Activated T-helper 1 cell treated with Interleukin-2 at 50 U/mL for 16 hours (primary cell): ENCODE measurements at places on chromosomes 16 and 17.
A peak's percentile ranks its signal among the peaks of the same experiment; 100 is the strongest.

DNA sequence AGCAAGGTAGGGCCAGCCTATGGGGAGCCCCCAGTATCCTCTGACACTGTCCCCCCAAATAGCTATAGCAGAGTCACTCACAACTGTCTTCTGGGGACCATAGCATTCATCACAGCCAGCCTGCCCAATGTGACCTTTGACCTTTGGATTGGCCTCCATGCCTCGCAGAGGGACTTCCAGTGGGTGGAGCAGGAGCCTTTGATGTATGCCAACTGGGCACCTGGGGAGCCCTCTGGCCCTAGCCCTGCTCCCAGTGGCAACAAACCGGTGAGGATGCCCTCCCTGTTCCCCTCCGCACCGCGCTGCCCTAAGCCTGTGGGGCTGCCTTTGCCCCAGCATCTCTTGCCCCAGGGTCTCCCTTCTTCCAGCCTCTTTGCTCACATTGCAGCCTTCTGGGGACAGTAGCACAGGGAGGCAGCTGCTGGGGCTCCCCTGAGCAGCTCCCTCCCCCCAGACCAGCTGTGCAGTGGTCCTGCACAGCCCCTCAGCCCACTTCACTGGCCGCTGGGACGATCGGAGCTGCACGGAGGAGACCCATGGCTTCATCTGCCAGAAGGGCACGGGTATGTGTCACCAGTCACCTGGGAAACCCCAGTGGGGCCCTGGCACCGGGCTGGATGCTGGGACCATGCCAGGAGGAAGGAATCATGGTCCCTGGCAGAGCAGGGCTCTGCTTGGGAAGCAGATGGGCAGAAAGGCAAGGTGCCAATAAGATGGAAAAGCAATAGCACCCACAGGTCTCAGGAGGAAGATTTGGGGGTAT is 61.1 kb downstream of the MRC2 start:
- no peak for DNase-seq

- no peak for DNase-seq
These were observed 2.3 kb downstream of the C16orf54 start for GRCh38 chr16:29743475-29743826.

- no peak for DNase-seq
These were observed 13.1 kb upstream of the BRD7 start for GRCh38 chr16:50381679-50382440.

- no peak for DNase-seq
These were observed 17.7 kb downstream of the CDIP1 start for GRCh38 chr16:4520913-4521312.

DNA sequence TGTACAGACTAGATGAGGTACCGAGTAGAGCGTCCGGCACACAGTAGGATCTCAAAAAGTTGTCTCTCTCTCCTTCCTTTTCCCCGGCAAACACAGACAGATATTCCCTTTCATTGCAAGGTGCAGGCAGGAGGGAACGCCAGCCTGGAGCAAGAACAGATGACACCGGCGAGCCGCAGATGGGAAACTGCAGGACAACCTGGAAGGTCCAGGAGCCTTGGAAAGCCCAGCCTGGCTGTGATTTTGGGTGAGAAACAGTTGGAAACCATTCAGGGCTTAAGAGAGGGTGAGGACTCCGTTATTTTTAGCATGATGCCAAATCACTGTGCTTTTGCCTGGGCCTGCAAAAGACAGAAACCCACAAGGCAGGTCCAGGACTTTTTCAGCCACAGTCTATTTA is 7.3 kb downstream of the CDH11 start:
- no peak for DNase-seq

DNA sequence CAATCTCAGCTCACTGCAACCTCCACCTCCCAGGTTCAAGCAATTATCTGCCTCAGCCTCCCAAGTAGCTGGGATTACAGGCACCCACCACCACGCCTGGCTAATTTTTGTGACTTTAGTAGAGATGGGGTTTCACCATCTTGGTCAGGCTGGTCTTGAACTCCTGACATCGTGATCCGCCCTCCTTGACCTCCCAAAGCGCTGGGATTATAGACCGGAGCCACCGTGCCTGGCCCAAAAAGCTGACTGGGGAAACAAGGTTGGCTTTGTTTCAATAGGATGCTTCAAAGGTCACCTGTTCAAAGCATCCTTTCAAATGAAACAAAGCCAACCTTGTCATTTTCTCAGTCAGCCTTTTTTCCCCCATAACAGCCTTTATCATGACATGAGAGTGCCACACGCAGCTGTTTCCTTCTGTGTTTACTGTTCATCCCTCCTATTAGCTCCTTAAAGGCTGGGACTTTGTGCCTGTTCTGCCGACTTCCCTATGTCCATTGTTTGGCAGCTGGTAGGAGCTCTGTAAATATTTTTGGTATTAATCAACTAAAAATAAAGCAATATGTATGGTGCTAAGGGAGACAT is 51.1 kb downstream of the ADAMTS18 start:
- DNase-seq, result no peak

GRCh38 chr17:76199469-76199868 is 40.8 kb downstream of the RNF157 start:
- DNase-seq, result peak; percentile 52

GRCh38 chr16:71794943-71795342 is 13.7 kb downstream of the AP1G1 start:
- no peak for DNase-seq

GRCh38 chr16:86217001-86217890 is 293.1 kb upstream of the FOXF1 start:
- no peak for DNase-seq

DNA sequence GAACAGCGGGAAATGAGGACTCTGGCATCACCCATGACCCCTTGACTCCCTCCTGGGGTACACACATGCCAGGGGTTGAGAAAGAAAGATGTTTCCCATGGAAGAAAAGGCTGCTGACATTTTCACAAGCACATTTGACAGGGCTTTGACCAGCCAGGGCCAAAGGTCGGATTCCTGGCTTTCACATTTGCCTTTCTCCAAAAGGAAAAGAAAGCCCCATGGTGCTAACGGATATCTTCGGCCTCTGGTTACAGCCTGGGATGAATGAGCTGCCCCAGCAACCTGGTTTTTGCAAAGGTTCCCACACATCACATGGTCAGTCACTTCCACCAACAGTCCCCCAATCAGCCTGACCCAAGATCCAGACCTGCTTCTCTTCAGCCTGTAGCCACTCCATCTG is 478.2 kb upstream of the CDH11 start:
- no peak for DNase-seq

DNA sequence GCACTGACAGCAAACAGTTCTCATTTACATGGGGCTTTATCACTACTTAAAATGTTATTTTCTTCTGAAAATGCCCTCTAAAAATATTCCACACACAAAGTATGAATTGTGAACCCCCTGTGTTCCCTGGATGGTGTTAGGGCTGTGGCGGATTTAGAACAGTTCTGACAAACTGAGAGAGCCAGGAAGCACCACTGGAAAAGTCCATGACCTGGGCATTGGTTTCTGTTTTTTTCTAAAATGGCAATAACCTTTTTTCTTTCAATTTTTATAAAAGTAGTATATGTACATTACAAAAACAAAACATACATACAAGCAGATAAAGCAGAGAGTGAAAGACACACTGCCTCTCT is 21.0 kb upstream of the ERN1 start:
- no peak for DNase-seq

GRCh38 chr17:58556833-58557250 is 42.4 kb upstream of the MTMR4 start:
- no peak for DNase-seq

GRCh38 chr17:51270636-51271035 is 10.3 kb downstream of the UTP18 start:
- no peak for DNase-seq

GRCh38 chr16:67170949-67171649 is 761 bp downstream of the NOL3 start:
- no peak for DNase-seq

DNA sequence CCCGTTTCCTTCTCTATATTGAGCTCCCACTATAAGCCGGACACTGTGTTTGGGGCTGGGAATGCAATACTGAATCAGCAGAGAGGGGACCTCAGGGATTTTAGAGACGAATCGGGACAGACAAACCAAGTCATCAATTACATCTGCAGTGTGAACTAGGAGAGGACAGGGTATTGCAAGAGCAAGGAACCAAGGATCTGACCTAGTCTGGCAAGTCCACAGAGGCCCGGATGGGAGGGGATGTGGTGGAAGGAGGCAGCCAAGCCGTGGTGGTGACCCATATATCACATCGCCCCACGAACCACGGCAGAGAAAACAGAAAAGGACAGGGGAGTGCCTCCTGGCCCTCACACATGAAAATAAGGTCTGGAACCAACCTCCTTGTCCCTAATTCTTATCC is 28.1 kb upstream of the NXPH3 start:
- no peak for DNase-seq

- no peak for DNase-seq
These were observed 11.3 kb upstream of the USP31 start for GRCh38 chr16:23160574-23160973.

DNA sequence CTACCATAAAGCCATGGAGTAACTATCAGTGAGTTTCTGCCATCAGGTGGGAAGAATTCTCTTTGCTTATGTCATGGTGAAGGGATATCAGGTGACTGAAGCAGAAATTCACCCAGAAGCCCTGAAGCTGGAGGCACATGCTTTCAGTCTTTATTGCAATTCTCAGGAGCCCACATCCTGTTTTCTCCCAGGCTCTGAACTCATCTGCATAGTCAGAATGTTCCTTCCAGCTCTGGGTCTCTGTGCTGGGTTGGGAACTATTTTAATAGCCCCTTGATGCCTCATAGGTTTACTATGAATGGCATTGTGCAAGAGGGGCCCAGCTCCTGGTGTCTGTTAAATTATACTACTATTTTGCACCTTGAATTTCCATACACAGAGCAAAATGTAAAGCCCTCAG is 198.4 kb upstream of the SOX9 start:
- DNase-seq, result no peak

DNA sequence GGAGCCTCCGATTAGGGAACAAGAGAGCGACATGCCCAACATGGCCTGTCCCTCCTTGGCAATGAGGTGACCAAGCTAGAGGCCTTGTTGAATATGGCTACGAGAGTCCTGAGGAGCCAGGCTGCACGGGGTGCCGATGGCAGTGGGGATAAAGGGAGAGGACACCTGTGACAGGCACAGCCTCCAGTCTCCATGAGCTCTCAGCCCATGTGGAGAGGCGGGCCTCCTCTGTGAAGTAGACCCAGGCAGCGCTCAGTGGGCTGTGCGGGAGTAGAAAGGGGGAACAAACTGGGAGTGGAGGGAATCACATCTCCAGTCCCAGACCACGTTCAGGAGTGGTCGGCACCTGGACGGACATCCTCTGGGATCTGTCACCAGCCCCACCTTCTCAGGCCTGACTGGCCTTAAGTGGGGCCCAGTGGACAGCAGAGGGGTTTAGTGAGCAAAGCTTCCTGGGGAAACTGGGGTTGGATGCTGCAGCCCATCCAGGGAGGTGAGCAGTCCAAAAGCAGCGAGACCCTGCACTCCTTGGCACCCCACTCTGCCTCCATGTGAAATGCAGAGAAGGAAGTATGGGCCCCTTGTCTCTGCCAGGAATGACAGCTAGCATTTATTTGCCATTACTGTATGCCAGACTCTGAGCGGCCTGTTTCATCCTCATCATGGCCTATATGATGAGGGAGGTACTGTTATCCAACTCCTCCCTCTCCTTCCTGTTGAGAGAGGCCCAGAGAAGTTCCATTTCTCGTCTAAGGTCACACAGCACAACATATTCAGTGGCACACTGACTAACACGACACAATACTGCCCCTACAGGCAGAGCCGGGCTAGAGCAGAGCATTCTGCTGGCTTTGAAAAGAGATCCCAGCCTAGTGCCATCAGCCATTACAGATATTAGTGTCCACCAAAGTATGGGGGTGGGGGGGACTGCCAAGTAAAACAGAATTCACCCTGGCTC is 4.5 kb upstream of the TMEM92 start:
- DNase-seq, result peak; percentile 22

DNA sequence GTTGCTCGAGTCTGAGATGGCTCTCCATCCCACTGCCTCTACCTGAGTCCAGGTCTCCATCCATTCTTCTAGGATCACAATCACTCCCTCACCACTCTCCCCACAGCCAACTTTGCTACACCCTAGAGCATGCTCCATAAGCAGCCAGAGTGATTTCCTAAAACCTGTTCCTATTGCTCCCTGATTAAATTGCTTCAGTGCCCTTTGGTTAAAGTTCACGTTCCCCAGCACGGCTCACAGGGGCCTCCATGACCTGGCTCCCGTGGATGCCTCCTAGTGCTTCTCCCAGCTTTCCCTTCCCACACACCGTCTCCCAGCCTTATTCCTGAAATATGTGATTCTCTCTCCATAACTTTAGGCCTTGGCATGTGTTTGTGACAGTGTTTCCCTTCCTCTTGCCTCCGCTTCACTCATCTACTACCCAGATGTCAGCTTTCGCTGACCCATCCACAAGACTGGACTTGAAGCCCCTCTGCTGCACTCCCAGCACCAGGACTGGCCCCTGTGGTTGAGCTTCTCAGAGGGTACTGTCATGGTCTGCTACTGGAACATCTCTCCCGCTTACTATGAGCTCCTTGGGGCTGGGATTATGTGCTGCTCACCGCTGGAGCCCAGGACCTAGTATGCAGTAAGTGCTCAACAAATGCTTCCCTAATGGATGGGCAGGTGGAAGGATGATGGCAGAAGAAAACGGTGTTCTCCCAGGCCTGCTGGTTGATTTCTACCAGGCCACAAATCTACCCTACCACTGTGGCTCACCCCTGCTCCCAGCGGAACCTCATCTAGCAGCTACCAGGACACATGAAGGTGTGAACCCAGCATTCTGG is 17.9 kb downstream of the MYO18A start:
- no peak for DNase-seq

GRCh38 chr17:13002761-13003453 is 14.9 kb downstream of the ELAC2 start:
- peak; percentile 5 for DNase-seq

- no peak for DNase-seq
These were observed 8.9 kb downstream of the RNF166 start for GRCh38 chr16:88697116-88697830.

DNA sequence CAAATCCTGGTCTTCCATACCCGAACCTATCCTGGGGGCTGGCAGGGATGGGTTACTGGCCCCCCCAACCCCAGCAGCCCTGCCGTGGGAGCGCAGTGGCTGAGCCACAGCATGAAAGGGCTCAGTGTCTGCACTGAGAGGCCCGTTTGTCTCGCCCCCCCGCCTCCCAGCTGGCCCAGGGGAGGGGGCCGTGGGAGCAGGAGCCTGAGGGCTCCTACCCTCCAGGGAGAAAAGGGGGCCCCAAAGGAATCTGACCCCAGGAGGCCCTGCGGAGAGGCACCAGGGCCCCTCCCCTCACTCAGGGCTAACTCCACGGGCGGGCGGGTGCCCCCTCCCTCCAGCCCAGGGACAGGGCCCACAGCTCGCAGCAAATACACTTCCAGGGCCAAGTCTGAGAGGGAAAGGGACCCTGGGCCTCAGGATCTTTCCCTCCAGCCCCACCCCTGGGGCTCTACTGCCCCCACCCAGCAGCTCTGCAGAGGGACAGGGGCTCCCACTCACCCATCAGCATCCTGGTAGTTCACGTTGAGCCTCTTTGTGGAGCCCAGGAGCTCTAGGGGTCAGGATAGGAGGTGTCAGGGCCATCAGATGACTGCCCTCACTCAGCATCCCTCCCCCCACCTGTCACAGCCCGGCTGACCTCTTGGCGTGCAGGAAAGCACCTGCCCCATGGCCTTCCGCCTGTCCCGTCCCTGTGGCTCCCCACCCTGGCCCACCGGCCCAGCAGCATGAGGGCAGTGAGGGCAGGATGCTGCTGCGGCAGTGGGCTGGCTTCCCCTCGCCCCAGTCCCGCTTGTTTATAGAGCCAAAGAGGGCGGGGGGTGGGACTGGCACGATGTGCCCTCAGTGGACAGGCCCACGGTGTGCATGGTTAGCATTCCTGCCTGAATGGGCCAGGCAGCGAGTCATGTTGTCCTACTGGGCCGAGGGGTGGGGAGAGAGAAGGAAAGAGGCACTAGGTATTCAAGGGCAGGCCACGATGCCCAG is 7.3 kb downstream of the CASKIN2 start:
- no peak for DNase-seq
